Central memory CD8-positive, alpha-beta T cell (primary cell): ENCODE measurements at places on chromosomes 12 and 14.

DNA sequence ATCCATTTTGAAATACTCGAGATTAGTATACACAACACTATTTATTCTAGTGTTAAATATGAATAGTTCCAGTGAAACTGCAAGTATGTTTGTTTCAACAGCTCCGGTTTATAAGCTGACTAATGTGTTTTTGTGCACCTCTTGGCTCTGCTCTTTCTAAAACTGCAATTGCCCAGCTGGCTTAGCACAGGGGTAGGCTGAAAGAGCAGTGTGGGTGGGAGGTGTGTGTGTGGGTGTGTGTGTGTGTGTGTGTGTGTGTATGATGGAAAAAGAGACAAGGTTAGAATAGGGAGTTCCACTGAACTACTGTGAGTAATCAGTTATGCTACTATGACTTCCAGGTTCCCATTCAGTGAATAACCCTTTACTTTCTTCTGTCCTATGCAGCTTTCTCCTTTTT is 37.8 kb upstream of the DDHD1 start:
- DNase-seq, result no peak

DNA sequence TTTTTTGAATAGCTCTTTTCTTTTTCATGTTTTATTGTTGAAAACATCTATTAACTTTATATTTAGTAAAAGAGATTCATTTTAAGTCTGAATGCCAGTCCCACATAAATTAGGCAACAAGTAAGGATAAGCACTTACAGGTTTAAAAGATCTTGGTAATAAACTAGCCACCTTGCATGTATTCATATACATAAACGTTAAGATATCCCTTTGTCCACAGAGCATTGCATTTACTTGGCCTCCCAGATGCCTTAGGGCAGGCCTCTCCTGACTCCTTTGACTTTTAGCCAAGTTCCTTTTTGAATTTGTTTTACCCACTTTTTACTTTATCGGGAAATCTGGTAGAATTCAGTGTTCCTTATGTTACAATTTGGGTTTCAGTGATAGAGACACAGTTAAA is 331.7 kb downstream of the ETNK1 start:
- DNase-seq, result no peak

- peak; percentile 67 for DNase-seq
Measured at GRCh38 chr12:104519190-104520019, 62.7 kb downstream of the CHST11 start.

GRCh38 chr12:122116707-122117535 is 38.4 kb downstream of the MLXIP start:
- no peak for DNase-seq

DNA sequence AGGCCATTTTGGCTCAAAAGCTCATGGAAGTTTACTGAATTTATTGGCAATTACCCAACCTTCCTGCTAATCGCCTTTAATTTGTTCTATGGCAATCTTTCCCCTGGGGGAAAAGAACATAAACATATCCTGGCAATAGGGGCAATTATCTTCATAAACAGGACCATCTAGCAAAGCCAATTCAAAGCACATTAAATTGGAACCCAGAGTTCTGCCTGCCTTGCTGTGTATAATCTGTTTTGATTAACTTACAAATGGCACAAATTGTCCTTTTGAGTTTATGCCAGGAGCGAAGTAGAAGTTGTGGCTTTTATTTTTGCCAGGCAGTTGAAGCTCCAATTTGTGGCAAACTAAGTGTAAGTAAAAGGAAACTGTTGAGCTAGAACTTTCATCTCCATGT is 68.6 kb downstream of the C12orf50 start:
- no peak for DNase-seq

- no peak for DNase-seq
Measured at GRCh38 chr14:22650960-22651521, 6.9 kb upstream of the OR6J1 start.

GRCh38 chr12:122999196-122999946 is 18.9 kb downstream of the ARL6IP4 start:
- DNase-seq, result no peak

- no peak for DNase-seq
Measured at GRCh38 chr12:87953256-87953860, 75.8 kb downstream of the C12orf50 start.

- DNase-seq, result no peak
Measured at GRCh38 chr12:132502149-132502881, 12.4 kb downstream of the FBRSL1 start.

- DNase-seq, result no peak
Measured at GRCh38 chr14:89276424-89276975, 140.5 kb downstream of the FOXN3 start.

DNA sequence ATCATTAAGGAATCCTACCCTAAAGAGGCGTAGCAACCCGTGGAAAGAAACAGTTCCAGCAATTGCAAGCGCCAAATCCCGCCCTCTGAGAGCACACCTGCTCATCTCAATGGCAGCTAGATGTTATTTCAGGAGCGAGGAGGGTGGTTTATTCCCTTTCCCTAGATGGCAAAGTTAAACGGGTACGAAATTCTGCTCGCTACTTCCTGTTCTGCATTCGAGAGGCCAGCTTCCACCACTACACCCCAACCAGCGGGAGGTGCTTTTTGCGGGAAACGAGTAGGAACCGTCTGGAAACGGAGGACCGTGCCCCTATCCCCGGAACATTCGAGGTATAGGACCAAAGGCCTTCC is 536 bp downstream of the VPS29 start:
- DNase-seq, result no peak

- no peak for DNase-seq
Measured at GRCh38 chr12:12017135-12017581, 53.6 kb upstream of the BCL2L14 start.

DNA sequence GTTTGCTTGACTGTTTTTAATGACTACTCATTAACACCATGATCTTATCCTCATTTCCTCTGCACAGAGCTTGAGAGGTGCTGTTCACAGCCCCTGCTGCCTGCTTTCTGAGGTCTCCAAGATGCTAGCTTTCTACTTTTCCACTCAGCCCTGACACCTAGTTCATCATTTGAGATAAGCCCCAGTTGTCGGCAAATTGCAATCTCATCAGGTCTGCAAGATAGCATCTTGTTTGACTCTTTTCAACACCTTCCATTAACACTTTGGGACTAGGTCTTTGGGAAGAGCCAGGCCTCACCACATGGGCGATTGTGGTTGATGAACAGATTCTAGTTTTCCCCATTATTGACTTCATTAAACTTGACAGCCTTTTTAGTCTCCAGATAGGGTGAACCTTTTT is 904.8 kb downstream of the DIO2 start:
- no peak for DNase-seq

DNA sequence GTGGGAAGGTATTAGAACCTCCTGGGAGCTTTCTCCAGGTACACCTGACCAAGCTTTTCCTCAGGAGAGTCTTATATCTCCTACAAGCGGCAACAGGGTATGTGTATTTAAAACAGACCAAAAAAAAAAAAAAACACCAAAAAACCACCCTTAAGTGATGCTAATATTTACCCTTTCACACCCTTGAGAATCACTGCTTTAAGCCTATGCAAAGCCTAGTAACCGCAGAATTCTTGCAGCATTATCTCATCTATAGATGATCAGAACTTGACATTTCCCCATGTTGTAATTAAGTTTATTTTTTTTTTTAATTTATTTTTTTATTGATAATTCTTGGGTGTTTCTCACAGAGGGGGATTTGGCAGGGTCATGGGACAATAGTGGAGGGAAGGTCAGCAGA is 19.3 kb downstream of the ZNF641 start:
- DNase-seq, result no peak

DNA sequence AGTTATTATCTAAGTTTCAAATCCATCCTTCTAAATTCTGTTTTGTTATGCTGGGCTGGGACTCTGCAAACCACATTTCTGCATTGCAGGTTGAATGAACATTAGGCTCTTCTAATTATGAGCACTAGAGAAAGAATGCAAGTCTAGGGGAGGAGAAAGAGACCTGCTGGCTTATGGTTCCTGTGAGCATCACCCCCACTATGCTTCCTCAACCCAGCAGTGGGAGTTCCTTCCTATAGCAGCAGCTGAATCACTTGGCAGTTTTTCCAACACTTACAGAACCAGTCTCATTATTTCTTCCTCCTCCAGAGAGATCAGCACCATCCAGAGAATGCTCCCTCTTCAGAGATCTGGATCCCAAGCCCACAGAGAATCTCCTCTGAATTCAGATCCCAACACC is 297.7 kb upstream of the CLEC14A start:
- DNase-seq, result no peak

DNA sequence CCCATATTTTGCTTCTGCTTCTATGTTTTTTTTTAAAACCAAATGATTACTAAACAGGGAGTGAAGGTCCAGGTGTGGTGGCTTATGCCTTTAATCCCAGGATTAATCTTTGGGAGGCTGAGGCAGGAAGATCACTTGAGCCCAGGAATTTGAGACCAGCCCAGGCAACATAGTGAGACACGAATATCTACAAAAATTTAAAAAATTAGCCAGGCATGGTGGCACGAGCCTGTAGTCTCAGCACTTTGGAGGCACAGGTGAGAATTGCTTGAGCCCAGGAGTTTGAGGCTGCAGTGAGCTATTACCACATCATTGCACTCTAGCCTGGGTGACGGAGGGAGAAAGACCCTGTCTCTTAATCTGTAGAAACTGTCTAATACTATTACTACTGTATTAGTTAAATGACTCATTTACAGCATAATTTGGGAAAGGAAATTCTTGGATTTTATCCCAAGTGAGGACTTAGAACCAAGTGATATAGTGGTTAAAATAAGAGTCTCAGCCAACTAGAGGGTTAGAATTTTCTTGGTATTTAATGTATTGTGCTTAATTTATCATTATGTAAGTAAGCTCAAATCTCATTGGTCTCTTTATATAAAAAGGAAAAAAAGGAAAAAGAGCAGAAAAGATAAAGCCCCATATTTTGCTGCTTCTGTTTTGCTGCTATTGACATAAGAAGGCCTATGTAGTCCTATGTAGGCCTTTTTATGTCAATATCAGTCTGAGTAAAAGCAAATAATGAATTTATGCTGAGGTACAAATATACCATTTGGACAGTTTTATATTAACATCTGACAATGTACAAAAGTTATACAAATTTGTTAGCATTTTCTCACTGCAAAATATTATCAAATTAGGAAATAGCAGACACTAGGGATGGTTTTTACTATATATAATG is 163.4 kb downstream of the RAD51B start:
- DNase-seq, result no peak

GRCh38 chr12:1781772-1782171 is 38.6 kb upstream of the LRTM2 start:
- DNase-seq, result no peak

DNA sequence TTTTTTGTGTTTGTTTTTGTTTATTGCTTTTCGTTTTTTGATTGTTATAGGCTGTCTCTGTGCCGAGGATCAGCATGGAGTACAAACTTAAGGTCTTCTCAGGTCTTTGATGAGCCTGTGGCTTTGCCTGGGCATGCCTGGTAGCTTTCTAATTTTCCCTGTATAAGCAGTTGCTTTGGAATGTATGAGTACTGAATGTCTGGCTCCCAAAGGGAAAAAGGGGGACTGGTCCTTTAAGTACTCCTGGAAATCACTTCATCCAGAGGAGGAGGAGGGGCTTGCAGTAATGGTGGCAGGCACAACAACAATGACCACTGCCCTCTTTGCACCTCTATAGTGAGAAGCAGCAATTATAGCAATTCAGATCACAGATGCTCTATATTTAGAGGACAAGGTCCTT is 67.6 kb upstream of the TTC7B start:
- no peak for DNase-seq

DNA sequence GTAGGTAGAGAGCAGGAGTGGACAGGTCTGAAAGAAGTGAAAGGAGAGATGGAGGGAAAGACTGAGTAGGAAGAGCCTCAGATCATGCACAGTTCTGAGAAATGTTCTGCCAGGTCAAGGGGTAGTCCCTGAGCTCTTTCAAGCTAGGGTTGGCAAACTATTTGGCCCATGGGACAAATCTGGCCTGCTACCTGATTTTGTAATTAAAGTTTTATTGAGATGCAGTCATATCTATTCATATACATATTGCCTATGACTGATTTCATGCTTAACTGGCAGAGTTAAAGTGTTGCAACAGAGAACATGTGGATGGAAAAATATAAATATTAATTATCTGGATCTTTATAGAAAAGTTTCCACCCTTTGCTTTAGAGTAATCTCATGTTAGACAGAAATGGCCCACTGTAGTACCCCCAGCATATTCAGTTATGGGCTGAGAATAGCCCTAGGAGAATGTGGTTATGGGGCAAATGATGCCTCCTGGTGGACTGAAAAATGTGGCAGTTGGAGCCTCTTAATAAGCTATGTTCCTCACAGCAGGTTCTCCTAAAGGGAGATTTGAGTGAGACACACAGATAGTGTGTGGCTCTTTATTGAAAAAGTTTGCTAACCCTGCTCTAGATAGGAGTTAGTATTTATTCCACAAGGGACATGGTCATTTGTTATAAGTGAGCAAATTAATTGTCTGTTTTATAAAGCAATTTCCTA is 476.9 kb downstream of the LRIG3 start:
- no peak for DNase-seq

GRCh38 chr14:34935488-34935887 is 47.3 kb upstream of the SRP54 start:
- no peak for DNase-seq

GRCh38 chr12:14153803-14154202 is 172.4 kb upstream of the GRIN2B start:
- DNase-seq, result no peak

GRCh38 chr12:69947897-69948296 is 122.9 kb downstream of the MYRFL start:
- DNase-seq, result no peak

DNA sequence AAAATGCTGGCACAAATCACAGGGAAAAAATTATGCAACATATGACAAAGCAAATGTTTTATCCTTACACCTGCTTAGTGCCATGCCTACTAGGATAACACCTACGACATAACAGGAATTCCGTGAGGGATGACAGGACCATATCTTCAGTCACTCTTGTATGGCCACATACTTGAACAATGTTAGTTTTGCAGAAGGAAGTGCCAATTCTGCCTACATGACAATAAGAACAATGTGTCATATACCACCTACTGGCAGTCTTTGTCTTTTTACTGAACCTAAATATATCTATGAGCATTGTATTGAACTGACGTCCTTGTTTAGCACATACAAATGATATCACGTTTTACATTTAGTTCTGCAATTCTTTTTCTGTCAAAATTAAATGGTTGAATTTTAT is 234.0 kb downstream of the ADAMTS20 start:
- no peak for DNase-seq

- no peak for DNase-seq
Measured at GRCh38 chr12:67754933-67755697, 106.6 kb downstream of the DYRK2 start.

DNA sequence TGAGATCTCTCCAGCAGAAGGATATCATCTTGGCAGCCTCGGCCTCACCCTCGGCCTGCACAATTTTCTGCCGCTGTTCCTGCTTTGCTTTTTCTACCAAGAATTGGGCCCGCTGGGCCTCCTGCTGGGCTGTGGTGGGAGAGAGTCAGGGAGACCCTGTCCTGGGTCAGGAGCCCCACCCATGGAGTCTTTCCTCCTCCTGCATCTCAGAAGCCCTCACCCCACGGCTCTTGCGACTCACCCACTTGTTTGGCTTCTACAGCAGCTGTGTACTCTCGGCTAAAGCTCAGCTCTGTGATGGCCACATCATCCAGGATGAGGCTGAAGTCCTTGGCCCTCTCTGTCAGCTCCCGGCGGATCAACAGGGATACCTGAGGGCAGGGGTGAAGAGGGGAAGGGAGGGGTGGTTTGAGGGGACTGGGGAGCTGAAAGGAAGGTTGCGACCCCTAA is 2.8 kb downstream of the PHB2 start:
- no peak for DNase-seq

- DNase-seq, result no peak
Measured at GRCh38 chr14:77296155-77296554, 24.5 kb downstream of the POMT2 start.

GRCh38 chr12:132881818-132882217 is 5.6 kb downstream of the CHFR start:
- no peak for DNase-seq
